Spinal cord (tissue), 10 donors: ENCODE measurements at places on chromosomes 5 and 9. TPM values are rescaled to one million over a fixed set of nuclear protein-coding genes. Genes with fewer than 3 reads are reported as not detected.

DNA sequence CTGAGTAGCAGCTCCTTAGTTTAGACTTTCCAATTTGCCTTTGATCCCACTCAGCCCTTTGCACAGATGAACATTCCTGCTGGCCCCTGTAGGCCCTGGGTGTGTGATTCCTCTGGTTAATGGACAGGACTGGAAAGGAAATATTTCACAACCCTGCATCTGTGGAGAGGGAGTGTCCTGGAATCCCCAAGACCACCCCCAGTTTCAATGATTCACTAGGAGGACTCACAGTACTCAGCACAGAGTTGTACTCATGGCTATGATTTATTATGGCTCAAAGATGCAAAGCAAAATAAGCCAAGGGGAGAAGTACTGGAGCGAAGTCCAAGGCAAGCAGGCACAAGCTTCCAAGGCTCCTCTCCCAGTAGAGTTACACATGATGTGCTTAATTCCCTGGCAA is 42.4 kb upstream of the TJP2 start:
- no peak for DNase-seq

GRCh38 chr5:74603376-74603775 is 37.2 kb downstream of the ENC1 start:
- DNase-seq, result no peak

- DNase-seq, result no peak
Observed at GRCh38 chr5:80722916-80723315, 68.1 kb upstream of the DHFR start.

DNA sequence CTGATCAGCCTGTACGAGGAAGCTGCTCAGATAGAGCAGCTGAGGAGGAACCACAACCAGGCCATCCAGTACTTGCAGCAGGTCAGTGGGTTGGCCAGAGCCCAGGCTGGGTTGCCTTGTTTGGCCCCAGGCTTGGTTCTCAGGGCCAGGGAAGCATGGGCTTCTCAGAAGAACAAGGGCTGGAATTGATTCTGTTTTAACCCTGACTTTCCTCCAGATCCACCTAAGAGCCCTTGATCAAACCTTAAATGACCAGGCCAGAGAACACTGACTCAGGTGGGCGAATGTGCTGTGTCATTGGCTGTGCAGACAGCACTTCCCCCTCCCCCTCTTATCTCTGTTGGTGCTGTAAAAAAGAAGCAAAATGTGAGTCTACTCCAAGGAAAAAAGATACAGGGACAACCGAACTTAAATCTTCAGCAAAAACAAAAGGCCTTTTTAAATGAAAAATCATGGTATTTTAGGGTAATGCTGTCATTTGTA is 28.1 kb downstream of the TTC23L start:
- no peak for DNase-seq

DNA sequence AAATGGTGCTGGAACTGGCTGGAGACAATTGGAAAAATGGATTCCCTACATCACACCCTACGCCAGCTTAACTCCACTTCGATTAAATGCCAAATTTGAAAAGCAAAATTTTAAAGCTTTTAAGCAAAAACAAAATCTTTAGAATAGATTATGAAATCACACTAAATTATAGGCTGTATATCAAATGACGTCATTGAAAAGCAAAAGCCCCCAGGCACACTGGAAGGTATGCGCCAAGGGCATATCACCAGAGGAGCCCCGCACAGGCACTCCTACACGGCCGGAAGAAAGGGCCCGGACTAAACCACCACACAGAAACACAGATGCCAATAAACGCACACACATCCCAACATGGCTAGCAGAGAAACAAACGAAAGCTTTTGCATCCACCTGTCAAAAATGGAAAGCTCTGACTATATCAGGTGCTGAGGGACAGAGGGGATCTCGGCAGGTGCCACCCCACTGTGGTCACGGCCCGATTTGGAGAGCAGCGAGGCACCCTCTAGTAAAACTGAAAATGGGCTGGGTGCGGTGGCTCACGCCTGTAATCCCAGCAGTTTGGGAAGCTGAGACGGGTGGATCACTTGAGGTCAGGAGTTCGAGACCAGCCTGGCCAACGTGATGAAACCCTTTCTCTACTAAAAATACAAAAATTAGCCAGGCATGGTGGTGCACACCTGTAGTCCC is 17.0 kb upstream of the MXD3 start:
- no peak for DNase-seq

DNA sequence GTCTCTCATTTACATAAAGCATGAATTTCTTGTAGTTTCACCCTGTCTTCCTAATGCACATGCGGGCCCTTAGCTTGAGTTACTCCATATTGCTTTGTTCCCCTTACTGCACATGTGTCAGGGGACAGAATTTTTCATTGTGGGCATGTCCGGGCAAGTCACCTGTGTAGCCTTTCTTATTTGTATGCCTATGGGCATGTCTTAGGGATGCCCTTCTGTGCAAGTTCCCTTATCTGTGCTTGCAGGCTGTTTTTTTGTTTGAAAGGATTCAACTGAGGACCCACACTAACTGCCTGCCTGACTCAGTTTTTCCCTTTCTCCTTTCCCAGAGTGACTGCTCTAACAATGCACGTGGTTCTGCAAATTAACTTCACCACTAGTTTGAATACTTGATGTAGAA is 161.7 kb downstream of the YTHDC2 start:
- no peak for DNase-seq

ZBTB26 gene
- polyA plus RNA-seq, result 10.3 TPM

UNC13B gene
- 25.6 TPM for polyA plus RNA-seq

INSL6 gene
- polyA plus RNA-seq, result 0.35 TPM

SLC4A9 gene
- polyA plus RNA-seq, result 1.9 TPM

- DNase-seq, result no peak
Observed at GRCh38 chr9:96467784-96468183, 17.8 kb downstream of the HABP4 start.

SMIM33 gene
- not detected for polyA plus RNA-seq

GRCh38 chr5:44875661-44876605 is 67.2 kb downstream of the MRPS30 start:
- DNase-seq, result no peak

IL31RA gene
- polyA plus RNA-seq, result 0.17 TPM
